ENCODE measurements at places on chromosomes 3 and 15.

- DNase-seq: no peak
Observed at GRCh38 chr3:154864947-154865346, 215.2 kb upstream of the MME start.

GRCh38 chr15:96390986-96391385 lies 60.5 kb downstream of the NR2F2 start:
- no peak for DNase-seq

DNA sequence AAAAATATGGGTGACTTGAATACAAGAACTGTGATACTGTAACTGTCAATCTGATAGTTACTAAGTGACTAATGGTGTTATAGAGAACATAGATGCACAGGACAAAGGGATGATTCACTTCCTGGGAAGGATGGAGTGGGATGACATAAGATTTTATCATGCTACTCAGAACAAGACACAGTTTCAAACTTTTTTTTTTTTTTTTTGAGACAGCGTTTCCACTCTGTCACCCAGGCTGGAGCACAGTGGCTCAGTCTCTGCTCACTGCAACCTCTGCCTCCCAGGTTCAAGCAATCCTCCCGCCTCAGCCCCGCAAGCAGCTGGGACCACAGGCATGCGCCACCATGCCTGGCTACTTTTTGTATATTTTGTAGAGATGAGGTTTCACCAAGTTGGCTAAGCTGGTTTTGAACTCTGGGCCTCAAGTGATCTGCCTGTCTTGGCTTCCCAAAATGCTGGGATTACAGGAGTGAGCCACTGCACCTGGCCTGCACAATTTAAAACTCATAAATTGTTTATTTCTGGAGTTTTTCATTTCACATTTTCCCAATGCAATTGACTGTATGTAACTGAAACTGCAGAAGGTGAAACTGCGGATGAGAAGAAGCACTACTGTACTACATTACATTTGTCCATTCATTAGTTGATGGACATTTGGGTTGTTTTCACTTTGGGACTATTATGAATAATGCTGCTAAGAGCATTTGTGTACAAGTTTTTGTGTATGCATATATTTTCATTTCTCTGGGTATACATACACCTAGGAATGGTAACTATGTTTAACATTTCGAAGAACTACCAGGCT lies 40.6 kb downstream of the ADIPOQ start:
- no peak for DNase-seq

GRCh38 chr15:39455471-39455991 lies 125.3 kb upstream of the THBS1 start:
- DNase-seq: no peak

DNA sequence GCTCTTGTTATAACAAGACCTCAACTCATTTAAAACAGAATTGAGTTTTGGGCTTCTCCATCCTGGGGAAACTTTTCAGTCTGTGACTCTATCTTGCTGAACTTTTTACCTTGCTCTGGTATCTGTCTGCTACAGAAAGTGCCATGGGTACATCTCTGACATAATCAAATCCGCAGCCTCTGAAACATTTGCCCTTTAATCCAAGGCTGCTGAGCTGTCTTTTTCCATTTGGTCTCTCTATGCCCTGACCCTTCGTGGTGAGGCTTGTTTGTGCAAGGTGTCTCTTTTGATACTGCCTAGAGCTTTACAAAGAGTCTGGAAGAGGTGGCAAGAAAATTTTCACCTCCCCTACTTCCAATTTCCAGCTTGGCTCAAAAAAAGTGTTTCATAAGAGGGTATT lies 11.3 kb downstream of the TMEM108 start:
- no peak for DNase-seq

DNA sequence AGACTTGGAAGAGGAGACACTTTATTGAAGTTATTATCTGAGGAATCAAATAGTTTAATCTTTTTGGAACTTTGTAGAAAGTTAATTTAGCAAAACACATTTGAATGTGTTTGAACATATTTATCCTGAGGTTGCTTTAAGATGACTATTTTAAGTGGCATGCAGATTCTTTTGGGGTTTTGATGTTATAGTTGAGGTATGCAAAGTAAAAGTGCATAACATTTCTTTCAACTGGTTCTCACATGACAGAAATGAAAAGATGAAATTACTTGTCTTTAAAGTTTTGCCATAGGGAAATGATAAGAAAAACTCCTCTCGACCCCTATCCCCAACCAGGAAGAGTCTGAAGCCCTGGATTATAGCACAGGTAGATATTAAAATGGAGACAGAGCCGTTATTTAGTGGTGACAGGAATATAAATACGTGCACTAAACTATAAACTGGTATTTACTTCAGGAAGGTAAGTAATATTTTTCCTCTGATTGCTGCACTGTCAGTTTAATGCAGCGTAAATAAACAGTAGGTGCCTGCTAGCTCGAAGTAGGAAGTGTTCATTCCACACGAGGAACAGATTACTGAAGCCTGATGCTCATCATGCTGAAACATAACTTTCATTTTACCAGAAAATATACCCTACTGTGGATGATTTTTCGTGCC lies 15.1 kb upstream of the SATB1 start:
- no peak for DNase-seq

DNA sequence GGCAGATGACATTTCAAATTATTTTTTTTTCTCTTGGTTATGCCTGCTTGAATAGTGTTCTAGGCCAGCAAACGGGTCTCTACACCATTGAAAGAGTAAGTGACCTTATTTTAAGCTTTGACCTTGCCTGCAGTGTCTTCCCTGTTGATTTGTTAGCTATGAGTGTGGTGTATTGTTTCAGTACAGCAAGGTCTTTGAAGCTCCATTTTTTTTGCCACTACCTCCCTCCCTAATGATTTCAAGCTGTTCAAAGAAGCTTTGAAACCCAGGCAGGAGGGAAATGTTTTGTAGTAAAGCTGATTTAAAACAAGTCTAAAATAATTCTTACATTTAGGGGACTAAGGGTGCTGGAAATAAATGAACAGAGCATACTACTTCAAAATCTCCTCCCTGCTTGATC lies 1249.8 kb downstream of the ROBO1 start:
- no peak for DNase-seq

- DNase-seq: no peak
Observed at GRCh38 chr3:51539291-51539941, 897 bp downstream of the RAD54L2 start.

DNA sequence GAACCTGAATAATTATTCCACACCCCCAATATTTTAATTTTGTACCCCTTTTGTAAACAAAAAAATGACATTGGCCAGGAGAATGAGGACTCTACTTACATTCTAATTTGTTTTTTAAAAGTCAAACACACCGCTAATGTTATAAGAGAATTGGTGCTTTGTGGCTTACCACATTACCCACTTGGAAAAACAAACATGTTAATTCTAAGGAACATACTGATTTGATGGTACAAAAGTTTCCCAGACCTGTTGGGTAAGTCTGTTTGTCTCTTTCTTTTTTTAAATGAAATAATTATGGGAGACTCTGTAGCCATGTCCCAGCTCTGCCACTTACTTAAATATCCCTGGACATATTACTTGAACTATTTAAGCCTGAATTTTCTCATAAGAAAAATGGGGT lies 352.5 kb upstream of the C2CD4B start:
- no peak for DNase-seq

DNA sequence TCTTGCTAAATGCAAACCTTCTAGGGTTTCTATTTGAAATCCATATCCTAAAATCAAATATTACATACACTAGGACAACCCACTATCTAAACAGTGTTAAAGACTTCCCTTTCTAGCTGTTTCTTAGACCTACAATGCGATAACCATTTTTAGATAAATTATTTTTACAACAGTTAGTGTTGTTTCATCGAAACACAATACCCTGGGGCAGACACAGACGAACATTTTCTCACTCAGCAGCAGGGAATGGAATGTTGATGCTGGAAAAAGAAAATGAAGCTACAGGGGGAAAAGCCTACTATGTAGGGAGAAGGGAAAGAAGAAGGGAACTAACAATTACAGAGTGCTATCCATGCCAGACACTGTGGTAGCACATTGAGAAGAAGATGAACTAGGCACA lies 6.0 kb upstream of the HERC1 start:
- no peak for DNase-seq

GRCh38 chr3:194322678-194323211 lies 28.4 kb downstream of the CPN2 start:
- DNase-seq: no peak

DNA sequence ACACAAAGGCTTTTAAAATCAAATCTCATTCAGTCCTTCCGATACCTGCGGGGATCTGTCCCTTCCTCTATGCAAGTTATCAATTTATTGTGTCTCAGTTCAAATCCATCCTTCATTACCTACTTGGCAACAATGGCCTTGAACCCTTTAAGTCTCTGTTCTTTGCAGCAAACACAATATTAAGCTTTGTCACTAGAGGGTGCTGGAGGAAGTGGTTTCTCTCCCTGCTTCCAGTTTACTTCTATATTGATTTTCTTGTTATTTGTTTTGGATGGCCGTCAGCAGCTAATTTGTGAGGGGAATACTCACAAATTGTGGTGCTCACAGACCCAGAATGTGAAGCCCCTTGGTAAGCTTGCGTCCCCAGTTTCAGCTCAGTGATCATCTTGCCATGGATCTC lies 278.3 kb downstream of the FGF12 start:
- no peak for DNase-seq

- no peak for DNase-seq
Observed at GRCh38 chr3:32972482-32973146, 21.2 kb downstream of the CCR4 start.
